ENCODE measurements at places on chromosomes 7 and 10. TPM values are rescaled to one million over a fixed set of nuclear protein-coding genes. Genes with fewer than 3 reads are reported as not detected.

GRCh38 chr10:8006274-8006999, 48.1 kb upstream of the GATA3 start:
- DNase-seq: no peak

GRCh38 chr7:77657427-77658224, 38.6 kb upstream of the RSBN1L start:
- DNase-seq: peak; percentile 58

DNA sequence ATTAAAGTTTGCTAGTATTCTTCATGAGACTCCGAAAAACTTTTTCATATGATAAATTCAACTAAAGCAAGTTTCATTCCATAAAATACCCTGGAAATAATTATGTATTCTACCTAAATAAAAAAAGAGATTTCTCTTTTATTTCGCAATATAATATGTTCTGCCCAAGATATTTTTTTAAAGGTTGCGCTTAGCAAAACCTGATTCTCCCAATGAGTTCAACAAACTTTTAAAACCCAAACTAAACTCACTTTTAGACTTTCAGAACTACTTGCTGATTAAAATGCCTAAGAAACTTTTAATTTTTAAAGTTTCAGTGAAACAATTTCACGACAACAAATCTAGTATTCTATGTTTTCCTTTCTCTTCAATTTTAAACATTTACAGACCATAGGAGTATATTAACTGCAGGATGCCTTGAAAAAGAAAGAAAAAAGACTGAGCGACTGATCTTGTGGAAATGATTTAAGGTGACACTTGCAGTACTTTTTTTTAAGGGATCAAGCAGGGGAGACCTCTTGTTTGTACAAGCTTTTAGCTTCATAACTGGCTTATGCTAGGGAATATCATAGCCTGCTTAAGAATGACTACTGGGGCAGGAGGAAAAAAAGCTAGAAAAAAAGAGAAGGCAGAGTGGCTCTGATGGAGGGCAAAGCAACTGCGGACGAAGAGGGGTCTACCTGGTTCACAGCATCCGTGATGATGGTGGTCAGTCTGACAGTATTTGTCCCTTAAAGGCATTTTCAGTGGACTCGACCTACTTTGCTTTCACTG, 1.5 kb downstream of the ZNF800 start:
- no peak for DNase-seq

ADAM8 gene
- total RNA-seq: not detected

Data from fibroblast of the aortic adventitia (primary cell).